ENCODE measurements at places on chromosomes 1 and 21. TPM values are rescaled to one million over a fixed set of nuclear protein-coding genes. Genes with fewer than 3 reads are reported as not detected.

GRCh38 chr1:184910691-184911091, 63.6 kb downstream of the NIBAN1 start:
- DNase-seq, result no peak

DNA sequence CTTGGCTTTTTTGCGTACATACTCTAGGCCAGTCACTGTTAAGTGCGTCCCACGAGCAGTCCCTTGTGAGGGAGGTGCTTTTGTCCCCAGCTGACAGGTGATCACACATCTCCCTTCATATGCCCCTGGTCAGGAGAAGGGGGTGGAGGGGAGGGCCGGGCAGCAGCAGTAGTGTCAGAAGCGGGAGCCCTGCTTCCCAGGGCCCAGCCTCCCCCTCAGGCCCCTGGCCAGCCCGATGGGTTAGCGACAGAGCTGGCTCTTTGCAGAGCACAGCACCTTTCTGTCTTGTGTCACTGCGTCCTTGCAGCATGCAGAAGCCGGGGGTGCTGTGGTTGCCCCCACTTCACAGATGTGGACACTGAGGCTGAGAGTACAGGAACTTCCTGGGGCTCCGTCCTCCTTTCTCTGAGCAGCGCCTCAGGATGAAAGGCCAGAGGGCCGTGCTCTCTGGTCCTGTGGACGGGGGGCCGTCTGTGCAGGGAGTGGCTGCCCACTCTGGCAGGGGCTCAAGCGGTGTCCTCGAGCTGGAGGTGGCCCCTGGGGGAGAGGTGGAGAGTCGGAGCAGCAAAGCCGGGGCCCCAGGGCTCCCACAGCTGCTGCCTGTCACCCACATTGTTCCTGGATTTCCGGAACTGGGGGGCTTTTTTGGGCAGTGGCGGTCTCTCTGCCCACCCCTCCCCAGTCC, 5.9 kb downstream of the TMEM201 start:
- no peak for DNase-seq

DNA sequence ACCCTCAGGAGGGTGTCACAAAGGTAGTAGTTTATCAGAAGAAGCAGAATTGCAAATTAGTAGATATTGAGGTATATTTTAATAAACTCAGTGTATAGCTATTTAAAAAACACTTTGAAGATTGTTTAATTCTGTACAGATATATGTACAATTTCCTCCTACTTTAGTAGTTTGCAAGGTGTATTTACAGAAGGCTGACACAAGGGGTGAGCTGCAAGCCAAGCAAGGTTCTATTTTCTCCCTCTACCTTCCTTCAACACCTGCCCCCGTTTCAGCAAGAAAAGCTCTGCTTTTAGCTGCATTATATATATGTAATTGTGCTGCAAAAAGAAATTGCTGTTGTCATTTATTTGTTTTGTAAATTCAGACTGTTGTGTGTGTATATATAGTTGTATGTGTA, 674.2 kb upstream of the PKN2 start:
- DNase-seq, result no peak

GRCh38 chr1:61110554-61110953, 28.2 kb downstream of the NFIA start:
- no peak for DNase-seq

DNA sequence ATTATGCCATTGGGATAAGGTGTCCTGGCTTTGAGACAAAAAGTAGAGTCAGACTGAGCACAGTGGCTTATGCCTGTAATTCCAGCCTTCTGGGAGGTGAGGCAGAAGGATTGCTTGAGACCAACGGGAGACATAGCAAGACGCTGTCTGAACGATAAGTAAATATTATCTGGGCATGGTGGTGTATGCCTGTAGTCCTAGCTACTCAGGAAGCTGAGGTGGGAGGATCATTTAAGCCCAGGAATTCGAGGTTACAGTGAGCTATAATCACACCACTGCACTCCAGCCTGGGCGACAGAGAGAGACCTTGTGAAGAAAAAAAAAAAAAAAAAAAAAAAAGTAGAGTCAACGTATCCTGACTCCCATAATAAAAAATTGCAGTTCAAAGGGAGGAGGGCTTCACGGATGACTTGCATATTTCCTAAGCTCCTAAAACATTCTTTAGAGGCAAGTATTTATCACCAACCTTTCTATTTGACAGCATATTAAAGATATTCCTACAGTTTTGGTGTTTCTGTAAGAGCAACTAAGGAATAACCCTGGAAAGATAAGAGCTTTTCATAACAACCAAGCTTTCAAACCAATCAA, 141.2 kb downstream of the SLC44A5 start:
- no peak for DNase-seq

GRCh38 chr21:24852610-24853195, 754.6 kb downstream of the MRPL39 start:
- no peak for DNase-seq

The RGS13 gene
- 0.98 TPM for total RNA-seq

GRCh38 chr21:14545906-14546480, at the start of gene SAMSN1:
TSS of gene SAMSN1 (minus strand) at chr21:14546315. CDS start at chr21:14546261, 54 bp downstream.
- no peak for DNase-seq

- no peak for DNase-seq
Measured at GRCh38 chr1:150164779-150165178, 15.1 kb downstream of the PLEKHO1 start.

The FCN3 gene
- total RNA-seq, result 1.7 TPM

DNA sequence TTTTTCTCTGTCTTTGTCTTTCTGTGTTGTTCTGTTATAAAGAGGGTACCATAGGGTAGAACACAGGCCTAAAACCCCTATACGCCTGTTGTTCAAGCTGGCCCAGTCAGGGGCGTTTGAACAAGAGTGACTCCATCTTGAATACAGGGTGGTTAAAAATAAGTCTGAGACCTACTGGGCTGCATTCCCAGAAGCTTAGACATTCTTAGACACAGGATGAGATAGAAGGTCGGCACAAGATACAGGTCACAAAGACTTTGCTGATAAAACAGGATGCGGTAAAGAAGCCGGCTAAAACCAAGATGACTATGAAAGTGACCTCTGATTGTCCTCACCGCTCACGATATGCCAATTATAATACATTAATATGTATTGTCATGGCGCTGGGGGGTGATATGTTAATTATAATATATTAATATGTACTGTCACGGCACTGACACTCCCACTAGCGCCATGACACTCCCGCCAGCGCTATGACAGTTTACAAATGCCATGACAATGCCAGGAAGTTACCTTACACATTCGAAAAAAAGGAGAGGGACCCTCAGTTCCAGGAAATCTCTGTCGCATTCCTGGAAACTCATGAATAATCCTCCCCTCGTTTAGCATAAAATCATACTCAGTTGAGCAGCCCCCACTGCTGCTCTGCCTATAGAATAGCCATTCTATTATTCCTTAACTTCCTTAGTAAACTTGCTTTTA, 58.5 kb upstream of the KLHDC7A start:
- DNase-seq, result no peak

GRCh38 chr1:32991819-32992488, 27.3 kb upstream of the RNF19B start:
- no peak for DNase-seq

The OPRD1 gene
- 2.2 TPM for total RNA-seq

DNA sequence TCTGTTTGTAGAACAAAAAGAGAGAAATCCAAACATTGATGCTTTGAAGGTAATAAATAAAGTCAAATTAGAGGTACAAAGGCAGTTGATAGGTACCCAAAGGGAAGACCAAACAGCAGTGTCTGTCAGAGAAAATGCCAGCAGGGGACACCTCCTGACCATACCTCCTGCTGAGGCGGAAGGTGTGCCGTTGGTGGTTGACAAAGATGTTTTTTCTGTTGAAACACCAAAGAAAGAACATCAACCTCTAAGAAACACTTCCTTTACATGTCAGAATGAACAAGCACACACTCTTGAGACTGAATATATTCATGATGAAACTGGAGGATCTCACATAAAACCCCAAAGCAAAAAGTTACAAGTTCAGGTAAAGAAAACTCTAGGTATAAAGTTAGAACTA, 128.3 kb downstream of the MACF1 start:
- no peak for DNase-seq
